ENCODE measurements at places on chromosomes 7 and 10.

GRCh38 chr10:53601260-53601875 lies 828.8 kb upstream of the MBL2 start:
- DNase-seq, result no peak

DNA sequence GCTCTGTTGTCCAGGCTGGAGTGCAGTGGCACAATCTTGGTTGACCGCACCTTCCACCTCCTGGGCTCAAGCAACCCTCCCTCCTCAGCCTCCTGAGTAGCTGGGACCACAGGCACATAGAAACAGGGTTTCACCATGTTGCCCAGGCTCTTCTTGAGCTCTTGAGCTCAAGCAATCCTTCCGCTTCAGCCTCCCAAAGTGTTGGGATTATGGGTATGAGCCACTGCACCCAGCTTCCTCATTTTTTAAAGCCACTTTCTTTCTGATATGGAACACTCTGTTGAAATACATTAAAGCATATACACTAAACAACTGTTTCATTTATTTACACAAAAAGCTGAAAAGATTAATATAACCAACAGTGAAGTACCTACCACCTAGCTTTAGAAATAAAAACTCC lies 117.2 kb downstream of the CLEC2L start:
- DNase-seq, result no peak

GRCh38 chr7:134089446-134089845 lies 37.7 kb upstream of the LRGUK start:
- DNase-seq, result no peak

GRCh38 chr7:47954231-47954911 lies 6.1 kb upstream of the PKD1L1 start:
- no peak for DNase-seq

DNA sequence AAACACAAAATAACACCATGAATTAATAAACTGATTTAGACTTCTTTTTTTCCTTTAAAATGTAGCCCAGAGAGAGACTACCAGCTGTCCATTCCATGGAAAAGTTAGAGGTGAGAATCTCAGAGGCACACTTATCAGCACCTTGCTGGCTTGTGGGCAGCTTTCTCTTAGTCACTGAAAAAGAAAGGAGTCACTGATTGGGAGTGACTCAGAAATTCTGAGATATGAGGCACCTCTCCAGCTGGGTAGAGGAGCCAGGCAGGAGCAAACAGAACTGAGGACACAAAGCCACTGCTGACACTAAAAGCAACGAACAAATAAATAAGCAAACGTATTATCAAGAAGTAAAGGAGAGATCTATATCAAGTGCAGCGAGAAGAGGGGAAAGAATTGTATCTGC lies 310.6 kb downstream of the PARD3 start:
- no peak for DNase-seq

- DNase-seq, result no peak
Measured at GRCh38 chr7:88184848-88185304, 35.0 kb downstream of the SRI start.

GRCh38 chr7:71793251-71793650 lies 618.9 kb downstream of the CALN1 start:
- no peak for DNase-seq

GRCh38 chr7:16918288-16918895 lies 36.6 kb upstream of the AGR3 start:
- no peak for DNase-seq

DNA sequence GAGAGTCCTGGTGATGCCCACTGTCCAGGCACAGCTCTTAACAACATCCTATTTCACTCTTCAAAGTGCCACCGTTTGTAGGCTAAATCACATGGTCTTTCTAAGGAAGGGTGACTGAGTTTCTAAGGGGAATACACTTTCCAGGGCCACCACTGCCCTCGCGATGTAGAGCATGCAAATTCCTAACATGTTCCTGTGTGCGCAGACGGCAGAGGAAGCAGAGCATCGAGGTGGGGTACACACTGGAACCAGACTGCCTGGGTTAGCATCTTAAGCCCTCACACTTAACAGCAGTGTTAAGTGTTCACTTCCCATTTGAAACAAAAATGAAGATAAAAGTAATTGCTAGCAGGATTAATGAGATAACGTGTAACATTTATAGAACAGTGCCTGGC lies 3.0 kb downstream of the VOPP1 start:
- DNase-seq, result no peak

DNA sequence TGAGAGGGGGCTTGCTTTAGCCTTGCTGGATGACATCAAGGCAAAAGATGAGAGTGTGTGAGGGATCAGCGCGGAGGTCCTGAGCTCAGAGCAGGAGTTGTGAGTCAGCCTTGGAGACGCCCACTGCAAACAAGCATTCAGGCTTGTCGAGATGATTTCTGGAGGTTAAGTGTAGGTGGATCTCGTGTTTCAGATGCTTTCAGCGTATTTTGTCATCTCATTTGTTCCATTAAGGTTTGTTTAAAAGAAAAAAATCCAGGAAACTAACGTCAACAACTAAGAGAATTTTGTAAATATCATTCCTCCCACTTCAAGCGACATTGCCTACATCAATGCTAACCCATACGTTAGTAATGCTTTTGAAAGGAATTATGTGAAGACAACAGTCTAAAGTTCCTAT lies 715.4 kb upstream of the NRP1 start:
- DNase-seq, result no peak

GRCh38 chr7:129095258-129095657 lies 40.3 kb upstream of the TNPO3 start:
- DNase-seq, result no peak

DNA sequence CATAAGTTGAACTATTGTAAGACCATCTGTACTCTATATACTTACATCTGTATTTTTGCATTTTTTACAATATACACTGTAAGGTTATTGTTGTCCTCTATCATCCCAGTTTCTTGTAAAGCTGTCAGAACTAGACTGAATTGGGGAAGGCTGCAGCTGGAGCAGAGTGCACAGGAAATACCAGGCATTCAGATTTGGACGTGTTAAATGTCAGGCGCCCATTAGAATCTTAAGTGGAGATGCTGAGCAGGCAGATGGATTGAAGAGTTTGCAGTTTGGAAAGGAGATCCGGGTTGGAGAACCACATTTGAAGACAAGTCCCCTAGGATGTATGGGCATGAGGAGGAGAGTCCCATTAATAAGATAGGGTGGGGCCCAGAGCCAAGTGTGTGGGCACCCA lies 40.4 kb downstream of the MTURN start:
- no peak for DNase-seq

DNA sequence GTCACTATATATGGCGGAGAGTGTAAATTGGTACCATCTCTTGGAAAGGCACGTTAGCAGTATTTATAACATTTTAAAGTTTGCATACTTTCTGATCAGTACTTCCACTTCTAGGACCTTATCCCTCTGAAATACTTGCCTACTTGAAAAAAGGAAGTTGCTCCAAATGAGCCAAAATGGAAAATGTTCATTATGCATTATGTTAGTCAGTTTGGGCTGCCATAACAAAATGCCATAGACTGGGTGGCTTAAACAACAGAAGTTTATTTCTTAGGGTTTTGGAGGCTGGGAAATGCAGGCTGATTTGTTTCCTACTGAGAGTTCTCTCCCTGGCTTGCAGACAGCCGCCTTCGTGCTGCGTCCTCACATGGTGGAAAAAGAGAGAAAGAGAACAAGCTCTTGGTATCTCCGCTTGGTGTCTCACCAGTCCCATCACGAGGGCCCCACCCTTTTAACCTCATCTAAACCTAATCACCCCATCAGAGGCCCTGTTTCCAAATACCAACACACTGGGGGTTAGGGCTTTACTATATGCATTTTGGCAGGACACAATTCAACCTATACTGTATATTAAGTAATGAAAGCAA lies 6.9 kb downstream of the SNX10 start:
- DNase-seq, result no peak

GRCh38 chr10:22550732-22551131 lies 163.6 kb downstream of the PIP4K2A start:
- DNase-seq, result peak; percentile 55

GRCh38 chr7:134547397-134548054 lies 1.4 kb upstream of the AKR1B15 start:
- DNase-seq, result peak; percentile 39

DNA sequence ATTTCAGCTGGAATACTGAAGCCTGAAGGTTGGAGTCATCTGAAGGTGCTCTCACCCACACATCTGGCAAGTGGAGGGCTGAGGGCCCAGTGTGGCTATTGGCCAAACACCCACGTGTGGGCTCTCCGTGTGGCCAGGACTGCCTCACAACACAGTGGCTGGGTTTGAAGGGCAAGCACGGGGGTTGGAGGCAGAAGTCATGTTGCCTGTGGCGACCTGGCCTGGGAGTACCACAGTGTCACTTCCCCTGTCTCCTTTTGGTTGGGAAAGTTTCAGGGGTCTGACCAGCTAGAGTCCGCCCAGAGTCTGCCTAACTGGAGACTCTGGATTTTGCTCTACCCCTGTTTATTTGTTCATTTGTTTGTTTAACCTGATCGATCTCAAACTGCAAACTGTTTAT lies 169.5 kb downstream of the DNAJB6 start:
- DNase-seq, result no peak

GRCh38 chr7:150828384-150828783 lies 23.9 kb upstream of the AOC1 start:
- no peak for DNase-seq

DNA sequence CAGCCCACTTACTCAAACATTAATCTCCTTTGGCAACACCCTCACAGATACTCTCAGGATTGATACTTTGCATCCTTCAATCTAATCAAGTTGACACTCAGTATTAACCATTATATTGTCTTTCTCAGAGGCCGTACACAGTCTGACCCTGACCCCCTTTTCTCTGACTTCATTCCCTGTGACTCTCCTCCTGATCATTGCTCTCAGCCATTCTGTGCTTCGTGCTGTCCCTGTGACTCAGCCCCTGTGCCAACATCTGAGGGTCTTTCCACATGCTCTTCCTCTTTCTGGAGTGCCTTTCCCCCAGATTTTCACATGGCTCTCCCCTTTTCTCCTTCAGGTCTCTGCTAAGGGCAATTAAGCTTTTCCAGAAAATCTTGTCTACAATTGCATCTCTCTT lies 289.0 kb upstream of the PHYHIPL start:
- no peak for DNase-seq

DNA sequence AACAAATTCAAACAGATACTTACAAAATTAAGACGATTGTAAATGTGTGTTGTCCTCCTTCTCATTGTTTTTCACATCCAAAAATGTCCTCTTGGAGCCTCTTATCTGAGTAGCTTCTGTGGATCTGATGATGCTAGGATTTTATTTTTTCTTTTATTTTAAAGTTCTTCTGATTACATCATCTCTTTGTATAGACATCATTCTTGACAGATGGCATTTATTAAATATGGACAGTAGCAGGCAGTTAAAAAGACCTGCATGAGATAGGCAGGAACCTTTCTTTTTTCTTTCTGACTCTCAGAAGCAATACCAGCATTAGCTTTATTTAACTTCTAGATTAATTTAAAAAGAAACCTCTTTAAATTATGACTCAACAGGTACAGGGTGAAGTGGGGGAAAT lies at the start of gene RPA3:
Gene RPA3, minus strand, starts transcription at position 116 of the 400 bp plus-strand sequence. CDS start 78,189 bp downstream, outside the sequence.
- no peak for DNase-seq

DNA sequence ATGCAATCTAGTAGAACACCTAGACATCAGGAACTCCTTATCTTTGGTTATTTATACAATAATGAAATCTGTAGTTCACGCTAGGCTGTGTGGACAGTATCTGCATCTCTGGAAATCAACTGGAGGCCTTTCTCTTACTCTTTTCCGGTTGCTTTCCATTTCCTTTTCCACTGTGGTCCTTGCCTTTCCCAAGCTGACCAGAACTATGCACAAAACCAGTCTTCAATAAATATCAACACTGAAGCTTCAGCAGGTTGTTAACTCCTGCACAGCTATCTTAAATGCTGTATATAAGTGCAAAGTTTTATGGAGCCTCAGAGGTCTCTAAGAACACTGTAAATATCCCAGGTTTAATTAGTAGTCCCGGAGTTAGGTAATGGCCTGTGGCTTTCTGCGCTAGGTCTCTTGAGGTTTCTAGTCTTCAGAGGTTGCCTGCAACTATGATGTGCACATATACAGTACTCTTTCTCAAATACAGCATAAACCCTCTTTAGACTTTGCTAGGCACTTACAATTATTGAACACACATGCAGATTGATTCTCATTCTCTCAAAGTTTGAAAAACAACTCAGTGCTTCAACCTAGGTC lies 2.4 kb downstream of the KLLN start:
- DNase-seq, result no peak

- no peak for DNase-seq
Measured at GRCh38 chr7:139060695-139061237, 24.9 kb upstream of the ZC3HAV1L start.

- DNase-seq, result no peak
Measured at GRCh38 chr7:64581926-64582894, 19.3 kb upstream of the ZNF680 start.

DNA sequence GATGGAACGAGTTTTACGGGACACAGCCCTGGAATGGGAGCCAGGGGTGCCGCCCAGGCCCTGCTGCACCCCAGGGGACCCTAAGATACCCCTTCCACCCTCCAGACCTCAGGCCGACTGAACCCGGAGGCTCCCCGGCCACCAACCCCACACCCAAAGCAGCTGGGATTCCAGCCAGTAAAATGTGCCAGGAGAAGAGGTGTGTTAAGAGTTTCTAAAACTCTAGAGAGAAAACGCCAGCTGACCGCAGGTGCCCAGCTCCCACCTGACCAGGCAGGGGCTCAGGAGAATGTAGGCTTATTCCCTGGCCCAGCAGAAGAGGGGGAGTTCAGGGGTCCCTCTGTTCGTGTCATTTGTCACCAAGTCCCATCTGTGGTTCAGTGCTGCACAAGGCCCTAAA lies 17.5 kb downstream of the NUDT1 start:
- no peak for DNase-seq

GRCh38 chr10:52814506-52814905 lies 41.9 kb upstream of the MBL2 start:
- DNase-seq, result no peak

DNA sequence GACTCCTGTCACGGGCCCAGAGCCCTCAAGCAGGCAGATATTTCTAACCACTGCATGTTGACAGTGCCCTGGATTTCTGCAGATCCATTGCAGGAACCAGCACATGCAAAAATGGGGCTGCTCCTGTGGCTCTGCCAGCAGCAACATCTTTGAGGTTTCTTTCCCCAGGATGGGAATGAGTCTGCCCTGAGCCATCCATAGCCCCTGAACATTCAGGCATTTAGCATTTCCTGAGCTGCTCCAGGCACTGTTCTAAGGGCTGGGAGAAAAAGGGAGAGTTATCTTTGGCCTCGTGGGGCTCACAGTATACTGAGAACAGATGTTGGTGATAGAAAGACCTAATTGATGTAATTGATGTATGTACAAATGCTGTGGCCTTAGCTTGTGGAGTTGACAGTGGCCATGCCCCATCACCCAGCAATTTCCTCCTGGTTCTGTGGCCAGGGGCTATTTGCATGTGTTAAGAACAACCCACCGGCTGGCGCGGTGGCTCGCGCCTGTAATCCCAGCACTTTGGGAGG lies 66.0 kb upstream of the LRRC4 start:
- no peak for DNase-seq

- no peak for DNase-seq
Measured at GRCh38 chr10:27390681-27391080, 113.4 kb upstream of the RAB18 start.

DNA sequence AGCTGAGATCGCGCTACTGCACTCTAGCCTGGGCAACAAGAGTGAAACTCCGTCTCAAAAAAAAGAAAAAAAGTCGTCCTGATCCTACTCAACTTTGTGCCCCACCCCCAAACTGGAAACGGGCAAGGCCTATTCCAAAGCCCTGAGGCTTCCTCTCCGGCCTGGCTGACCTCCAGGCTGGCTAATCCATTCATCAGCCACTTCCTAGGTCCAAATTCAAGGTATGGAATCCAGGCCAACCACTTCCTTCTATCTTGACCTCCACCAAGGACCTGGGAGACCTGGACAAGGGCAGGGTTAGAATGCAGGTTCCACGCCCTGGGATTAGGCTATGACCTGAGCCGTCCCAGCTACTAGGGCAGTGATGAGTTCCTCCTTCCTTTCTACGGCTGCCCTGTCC lies 20.4 kb upstream of the EIF4H start:
- DNase-seq, result no peak

Measured in stimulated activated CD8-positive, alpha-beta memory T cell treated with anti-CD3 and anti-CD28 coated beads, Interleukin-7, amount 100 ng/mL, for 24 hours (primary cell).